ENCODE measurements at places on chromosomes 2 and 18. TPM values are rescaled to one million over a fixed set of nuclear protein-coding genes. Genes with fewer than 3 reads are reported as not detected.

DNA sequence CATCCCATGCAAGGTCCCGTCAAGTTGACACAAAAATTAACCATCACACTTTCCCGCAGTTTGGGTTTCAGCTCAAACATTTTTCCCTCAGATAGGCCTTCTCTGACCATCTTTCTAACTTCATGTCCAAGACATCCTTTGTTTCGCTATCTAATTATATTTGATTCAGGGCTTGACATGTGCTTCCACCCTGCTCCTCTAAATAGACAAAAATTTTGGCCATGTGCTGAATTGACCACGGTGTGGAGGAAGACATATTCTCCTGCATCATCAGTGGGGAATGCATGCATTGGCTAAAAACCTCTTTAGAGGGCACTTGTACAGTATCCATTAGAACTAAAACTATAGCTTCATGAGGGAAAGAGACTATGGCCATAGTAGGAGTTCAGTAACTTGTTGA is 81.2 kb downstream of the PLCL1 start:
- no peaks in the 10 kb centered on the region for H3K27me3 ChIP-seq
- no peak overlapping the region for H3K27ac ChIP-seq
- peaks cover 6% of the 10 kb centered on the region for H3K4me1 ChIP-seq
- no peak for DNase-seq
- H3K4me3 ChIP-seq: no peak overlapping the region
- no peaks in the 10 kb centered on the region for H3K36me3 ChIP-seq

The COLEC12 gene
- total RNA-seq: 157 TPM

DNA sequence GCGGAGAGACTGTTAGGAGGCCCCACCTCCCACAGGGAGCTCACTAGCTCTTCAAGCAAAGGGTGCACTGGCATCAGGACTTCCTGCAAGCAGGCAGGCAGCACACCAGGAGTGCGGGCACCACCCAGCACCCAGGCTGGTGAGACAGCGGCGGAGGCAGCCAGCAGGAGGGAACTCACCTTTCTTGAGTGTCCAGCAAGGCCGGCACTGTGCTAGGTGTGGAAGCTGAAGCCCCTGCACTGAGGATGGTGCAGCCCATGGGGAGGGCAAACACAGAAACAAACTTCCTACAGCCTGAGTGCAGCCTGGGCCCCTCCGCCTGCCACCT is 100.7 kb upstream of the ID2 start:
- DNase-seq: no peak
- peaks cover 14% of the 10 kb centered on the region for H3K4me1 ChIP-seq
- no peak overlapping the region for H3K4me3 ChIP-seq
- no peak overlapping the region for H3K27ac ChIP-seq
- peaks cover 9% of the 10 kb centered on the region for H3K27me3 ChIP-seq

DNA sequence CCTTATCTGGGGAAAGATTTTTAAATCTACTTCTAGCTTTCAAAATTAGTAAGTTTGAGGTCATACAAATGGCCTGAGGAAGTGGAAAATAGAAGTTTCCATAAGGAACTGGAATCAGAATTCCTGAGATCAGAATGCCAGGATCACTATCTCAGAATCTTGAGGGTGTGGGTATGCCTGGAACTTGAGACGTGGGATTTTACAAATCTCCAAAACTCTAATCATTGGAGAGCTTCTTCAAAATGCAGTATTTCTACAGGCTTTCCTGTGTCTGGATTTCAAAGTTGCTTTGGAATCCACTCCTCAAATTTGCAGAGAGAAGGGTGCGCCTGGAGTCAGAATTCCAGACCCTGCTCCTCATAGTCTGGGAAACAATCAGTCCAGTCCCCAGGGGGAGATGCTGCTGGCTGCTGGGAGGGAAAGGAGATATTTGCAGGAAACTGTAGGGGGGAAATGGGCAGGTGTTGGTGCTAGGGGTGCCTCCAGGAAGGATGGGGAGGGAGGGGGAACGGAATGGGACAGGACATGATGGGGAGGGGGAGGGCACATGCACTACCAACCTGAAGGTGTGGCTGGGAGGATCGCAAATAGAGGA is 31.0 kb upstream of the CATIP start:
- peaks cover 50% of the 10 kb centered on the region for H3K4me1 ChIP-seq
- DNase-seq: no peak
- H3K27ac ChIP-seq: no peak overlapping the region
- peaks cover 19% of the 10 kb centered on the region for H3K27me3 ChIP-seq

The USP34 gene
- total RNA-seq: 97.4 TPM

- H3K27me3 ChIP-seq: no peaks in the 10 kb centered on the region
- no peak overlapping the region for H3K27ac ChIP-seq
- DNase-seq: no peak
Measured at GRCh38 chr2:223811757-223812156, 25.6 kb downstream of the AP1S3 start.

The SERPINB12 gene
- total RNA-seq: not detected

The CCDC148 gene
- 2.2 TPM for total RNA-seq

The ST6GAL2 gene
- 10.9 TPM for total RNA-seq

The ERFE gene
- 0.41 TPM for total RNA-seq

DNA sequence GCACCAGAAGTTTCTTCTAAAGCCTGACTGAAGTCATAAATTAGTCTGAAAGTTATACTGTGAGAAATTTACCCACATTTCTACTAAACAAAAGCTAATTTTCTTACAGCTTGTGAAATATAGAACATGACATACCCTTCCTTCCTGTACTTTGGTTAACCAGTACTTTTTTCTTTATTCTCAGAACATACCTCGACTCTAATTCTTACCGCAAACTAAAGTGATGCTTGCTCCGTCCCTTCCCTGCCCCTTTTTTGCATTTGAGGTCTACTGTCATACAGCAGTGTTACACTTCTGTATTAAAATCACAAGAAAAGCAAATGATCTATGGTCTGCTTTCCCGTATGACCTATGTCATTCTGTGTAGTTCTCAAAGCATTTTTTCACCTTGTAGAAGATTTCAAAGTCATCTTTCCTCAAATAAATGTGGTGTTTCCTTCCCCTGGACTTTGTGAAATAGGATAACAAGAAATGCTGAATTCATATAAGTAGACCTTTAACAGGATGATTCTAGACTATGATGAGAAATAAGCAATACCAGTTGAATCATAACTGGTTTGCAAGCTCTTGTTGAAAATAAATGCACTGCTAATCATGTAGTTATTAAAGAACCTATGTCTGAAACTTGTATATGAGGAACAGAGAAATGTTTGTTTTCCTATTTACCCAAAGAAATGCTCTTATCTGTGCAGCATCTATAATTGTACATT is 30.4 kb downstream of the CYTIP start:
- DNase-seq: no peak
- no peaks in the 10 kb centered on the region for H3K27me3 ChIP-seq
- H3K27ac ChIP-seq: no peak overlapping the region
- no peaks in the 10 kb centered on the region for H3K36me3 ChIP-seq
- no peak overlapping the region for H3K4me3 ChIP-seq

The IL1A gene
- total RNA-seq: 0.26 TPM

GRCh38 chr2:223936862-223937326 is 8.2 kb downstream of the WDFY1 start:
- H3K4me3 ChIP-seq: no peak overlapping the region
- peak overlapping the region; percentile 39 for H3K27ac ChIP-seq
- peaks cover 4% of the 10 kb centered on the region for H3K36me3 ChIP-seq
- peaks cover 3% of the 10 kb centered on the region for H3K27me3 ChIP-seq

DNA sequence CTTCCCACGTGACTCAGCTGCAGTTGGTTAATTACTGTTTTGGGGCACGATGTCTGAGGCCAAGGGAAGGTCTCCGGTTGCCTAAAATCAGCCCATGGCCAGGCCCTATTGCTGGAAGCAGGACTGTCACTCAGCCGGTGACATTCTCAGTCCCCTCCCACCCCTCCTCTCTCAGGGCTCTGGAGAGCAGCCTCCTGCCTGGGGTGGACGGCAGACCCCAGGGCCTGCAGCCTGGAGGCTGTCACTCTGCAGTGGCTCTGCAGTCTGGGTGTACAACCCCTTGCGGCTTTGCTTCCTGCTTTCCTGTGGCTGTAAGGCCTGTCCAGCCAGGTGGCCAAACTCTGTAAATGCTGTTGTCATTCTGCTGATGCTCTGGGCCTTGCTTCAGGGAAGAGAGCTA is 32.8 kb downstream of the ZBTB7C start:
- DNase-seq: no peak
- H3K27me3 ChIP-seq: peaks cover 3% of the 10 kb centered on the region
- H3K27ac ChIP-seq: no peak overlapping the region
- H3K4me1 ChIP-seq: peaks cover 9% of the 10 kb centered on the region

DNA sequence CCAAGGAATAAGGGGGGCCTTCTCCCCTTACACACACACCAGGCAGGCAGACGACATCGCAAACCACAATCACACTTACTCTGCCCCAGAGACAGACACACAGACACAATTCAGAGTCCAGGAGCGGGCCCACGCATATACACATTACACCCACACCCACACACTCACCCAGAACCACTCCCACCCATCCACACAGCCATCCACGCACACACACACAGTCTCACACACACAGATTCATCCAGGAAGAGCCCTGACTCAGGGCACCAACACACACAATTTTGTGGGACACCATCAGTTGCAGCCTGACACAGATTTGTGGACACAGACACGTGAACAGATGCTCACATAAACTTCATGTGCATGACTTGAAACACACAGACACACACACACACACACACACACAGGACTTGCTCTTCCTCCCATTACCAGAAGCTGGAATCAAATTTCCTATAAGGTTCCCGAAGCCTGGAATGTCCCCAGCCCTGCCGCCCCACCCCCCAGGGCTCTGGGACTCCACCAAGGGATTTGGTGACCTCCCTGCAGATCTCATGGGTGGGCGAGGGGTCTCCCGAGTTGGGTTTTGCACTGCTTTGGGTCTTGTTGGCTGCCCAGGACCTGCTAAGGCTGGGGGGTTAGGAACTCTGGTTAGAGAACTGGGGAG is 23.5 kb downstream of the TNS1 start:
- H3K27me3 ChIP-seq: peaks cover 11% of the 10 kb centered on the region
- no peak overlapping the region for H3K27ac ChIP-seq
- peak overlapping the region; percentile 86 for H3K4me3 ChIP-seq
- peaks cover 29% of the 10 kb centered on the region for H3K4me1 ChIP-seq
- H3K36me3 ChIP-seq: peaks cover 5% of the 10 kb centered on the region

DNA sequence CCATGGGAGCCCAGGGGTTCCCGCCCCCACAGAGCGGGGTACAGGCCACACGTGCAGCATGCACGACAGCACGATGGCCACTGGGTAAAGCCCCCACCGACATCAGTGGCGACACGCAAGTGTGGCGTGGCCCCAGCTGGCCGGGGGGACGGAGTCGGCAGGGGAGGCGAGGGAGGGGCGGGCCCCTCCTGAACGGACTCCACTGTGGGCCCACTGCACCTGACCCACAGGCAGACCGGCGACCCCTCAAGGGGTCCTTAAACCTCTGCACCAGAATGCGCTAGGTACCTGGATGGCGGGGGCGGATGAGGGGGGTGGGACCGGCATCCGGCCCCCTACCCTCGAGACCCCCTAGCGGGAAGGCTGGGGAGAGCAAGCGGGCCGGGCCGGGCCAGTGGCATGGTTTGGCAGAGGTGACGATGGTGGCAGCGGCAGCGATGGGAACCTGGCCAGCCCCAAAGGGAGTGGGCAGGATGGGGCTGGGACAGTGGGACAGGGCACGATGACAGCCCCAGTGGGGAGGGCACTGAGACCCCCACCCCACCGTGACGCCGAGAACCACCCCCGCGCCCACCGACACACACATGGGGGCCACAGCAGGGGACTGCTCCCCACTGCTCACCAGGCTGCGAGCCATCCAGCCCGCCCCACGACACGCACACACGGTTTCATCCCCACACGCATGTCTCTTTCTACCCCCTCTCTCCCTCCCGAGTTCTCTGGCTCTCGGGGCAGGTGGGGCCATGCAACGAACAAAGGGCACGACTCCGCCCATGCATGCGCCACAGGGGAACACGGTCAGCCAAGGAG is 91.9 kb upstream of the ANKRD30BL start:
- H3K4me1 ChIP-seq: no peaks in the 10 kb centered on the region
- H3K4me3 ChIP-seq: no peak overlapping the region
- no peak for DNase-seq
- no peak overlapping the region for H3K27ac ChIP-seq
- peaks cover 16% of the 10 kb centered on the region for H3K36me3 ChIP-seq

DNA sequence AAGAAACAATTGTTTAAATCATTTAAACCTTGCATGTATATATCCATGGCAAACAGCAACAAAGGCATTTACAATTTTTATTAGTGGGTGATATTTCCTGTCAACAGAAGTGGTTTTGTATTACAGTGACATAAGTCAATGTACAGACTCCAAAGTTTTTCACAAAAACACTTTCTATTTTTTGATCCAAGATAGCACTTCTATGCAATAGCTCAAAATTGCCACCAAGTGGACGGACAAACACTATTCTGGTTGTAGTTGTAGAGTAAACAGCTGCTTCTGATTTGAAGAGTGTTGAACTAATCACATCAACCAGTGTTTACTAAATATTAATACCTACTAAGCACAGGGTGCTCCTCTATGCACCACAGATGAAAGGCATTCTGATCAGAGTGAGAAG is 421.4 kb downstream of the NCKAP5 start:
- no peaks in the 10 kb centered on the region for H3K4me1 ChIP-seq
- no peak overlapping the region for H3K27ac ChIP-seq

The ICOS gene
- total RNA-seq: not detected

GRCh38 chr2:158337018-158337417 is 119.5 kb downstream of the CCDC148 start:
- no peak for DNase-seq
- H3K27me3 ChIP-seq: peaks cover 2% of the 10 kb centered on the region
- H3K4me3 ChIP-seq: no peak overlapping the region
- H3K27ac ChIP-seq: no peak overlapping the region
- H3K36me3 ChIP-seq: peaks cover 4% of the 10 kb centered on the region

GRCh38 chr18:24397694-24398368 is at the start of gene OSBPL1A:
OSBPL1A (minus strand) TSS chr18:24397824; CDS start chr18:24377533, 20,291 bp downstream.
- peaks cover 5% of the 10 kb centered on the region for H3K27me3 ChIP-seq
- H3K36me3 ChIP-seq: no peaks in the 10 kb centered on the region
- H3K4me3 ChIP-seq: peak within 1 kb of the TSS; percentile 90
- peaks cover 7% of the 10 kb centered on the region for H3K4me1 ChIP-seq

DNA sequence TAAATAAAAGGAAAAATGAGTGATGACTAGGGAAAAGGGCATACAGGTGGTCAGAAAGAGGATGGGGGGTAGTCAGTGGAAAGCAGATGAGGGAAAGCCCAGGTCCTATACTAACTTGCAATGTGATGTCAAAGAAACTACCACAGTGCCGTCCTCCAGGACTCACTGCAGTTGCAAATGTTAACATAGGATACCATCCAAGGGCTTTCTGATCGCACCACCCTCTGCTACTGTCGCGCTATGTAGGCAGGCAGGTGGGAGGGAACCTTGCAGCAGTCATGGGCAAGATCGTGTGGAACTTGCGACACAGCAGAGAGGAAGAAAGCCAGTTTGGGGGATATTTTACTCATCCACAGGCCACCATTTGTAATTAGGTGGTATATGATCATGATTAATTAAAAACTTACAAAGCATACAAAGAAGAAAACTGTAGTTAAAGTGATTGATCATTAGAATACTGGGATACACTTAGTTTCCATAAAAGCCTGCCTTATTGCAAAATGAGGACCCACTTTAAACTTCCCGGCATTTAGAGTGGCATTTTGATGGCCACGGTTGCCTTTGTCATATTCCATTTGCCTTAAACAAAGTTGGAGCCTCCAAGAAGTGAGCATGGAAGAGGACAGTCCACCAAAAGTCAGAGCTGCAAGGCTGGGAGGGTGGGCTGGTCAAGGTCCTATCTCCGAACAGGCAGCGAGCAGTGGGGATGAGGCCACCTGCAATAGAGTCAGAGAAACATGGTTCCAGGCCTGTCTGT is 8.5 kb upstream of the ROCK2 start:
- H3K36me3 ChIP-seq: no peaks in the 10 kb centered on the region
- no peak overlapping the region for H3K27ac ChIP-seq
- DNase-seq: no peak
- H3K4me1 ChIP-seq: peaks cover 22% of the 10 kb centered on the region
- peaks cover 2% of the 10 kb centered on the region for H3K27me3 ChIP-seq
